NCI-H187 (cell line): ENCODE measurements at places on chromosomes 11 and 22.

DNA sequence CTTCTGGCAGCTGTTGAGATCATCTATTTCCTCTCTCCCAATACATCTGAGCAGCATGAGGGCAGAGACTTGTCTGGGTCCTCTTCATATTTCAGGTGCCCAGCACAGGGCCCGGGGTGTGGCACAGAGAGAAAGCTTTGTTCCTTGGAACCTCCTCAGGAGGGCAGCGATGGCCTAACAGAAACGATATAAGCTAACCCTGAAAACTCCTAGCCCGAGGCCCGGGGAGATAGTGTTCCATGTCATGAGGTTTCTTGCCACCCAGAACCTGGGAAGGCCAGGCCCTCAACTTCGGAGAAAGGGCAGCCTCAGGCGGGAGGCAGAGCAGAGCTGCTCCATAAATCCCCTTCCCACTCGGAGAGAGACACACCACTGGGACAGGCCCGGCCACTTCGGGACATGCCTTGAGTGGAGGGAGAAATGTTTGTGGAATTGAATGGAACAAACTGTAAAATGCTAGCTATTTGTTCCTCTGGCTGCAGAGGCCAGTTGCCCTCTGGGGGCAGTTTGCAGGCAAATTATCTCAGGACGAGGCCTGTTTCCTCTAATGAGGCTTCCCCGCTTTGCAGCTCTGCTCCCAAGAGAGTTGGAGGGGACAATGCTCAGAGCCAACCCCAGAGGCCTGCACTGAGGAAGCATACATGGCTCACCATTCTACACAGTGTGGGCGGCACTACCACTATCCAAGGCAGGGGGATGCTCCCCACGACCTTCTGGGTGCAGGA is 11.6 kb downstream of the ARRB1 start:
- no peak for DNase-seq

- DNase-seq, result no peak
These were observed 11.5 kb downstream of the CD44 start for GRCh38 chr11:35150454-35150853.

- no peak for DNase-seq
These were observed 13.9 kb downstream of the DAGLA start for GRCh38 chr11:61693922-61694601.

DNA sequence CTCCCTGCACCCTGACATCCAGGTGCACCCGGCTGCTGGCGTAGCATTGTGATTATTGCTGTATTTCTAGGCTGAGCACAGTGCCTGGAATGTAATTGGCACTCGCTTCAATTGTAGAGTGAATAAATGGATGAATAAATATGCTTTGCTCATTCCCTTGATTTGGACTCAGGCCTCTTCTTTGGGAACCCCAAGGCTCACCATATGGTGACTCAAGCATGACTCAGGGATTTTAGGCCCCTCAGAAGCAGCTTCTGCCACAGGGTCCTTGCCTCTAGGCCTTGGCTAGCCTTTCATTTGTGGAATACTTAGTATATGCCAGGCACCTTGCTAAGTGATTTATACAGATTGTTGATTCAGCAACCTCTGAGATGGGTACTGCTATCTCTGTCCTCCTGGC is 78.9 kb downstream of the GRIK4 start:
- DNase-seq, result no peak
